Effector memory CD4-positive, alpha-beta T cell (primary cell): ENCODE measurements at places on chromosomes 4 and X.

DNA sequence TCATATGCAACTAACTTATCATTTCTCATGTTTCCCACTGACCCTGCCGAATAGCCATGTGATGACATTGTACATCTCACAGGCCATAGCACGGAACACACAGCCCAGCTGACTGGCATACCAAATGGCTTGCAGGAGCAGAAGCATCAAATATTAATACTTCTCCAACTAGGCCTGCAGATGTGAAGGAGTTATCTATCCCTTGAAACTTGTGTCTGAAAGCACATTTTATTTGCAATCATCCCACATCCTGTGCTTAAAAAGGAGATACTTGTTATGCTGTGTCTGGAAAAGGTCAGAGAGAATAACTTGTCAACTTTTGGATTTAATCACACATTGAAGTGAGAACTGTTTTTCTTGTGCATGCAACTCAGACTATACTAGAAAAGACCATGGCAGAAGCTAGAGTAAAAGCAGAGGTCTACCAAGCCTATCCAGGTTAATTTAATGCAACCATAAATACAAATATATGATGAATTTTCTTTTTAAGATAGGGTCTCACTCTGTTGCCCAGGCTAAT, 100.4 kb downstream of the IRF2 start:
- no peak for DNase-seq
- H3K27me3 ChIP-seq, result no peaks in the 10 kb centered on the region
- H3K36me3 ChIP-seq, result no peaks in the 10 kb centered on the region
- H3K4me1 ChIP-seq, result no peaks in the 10 kb centered on the region
- no peak overlapping the region for H3K4me3 ChIP-seq

DNA sequence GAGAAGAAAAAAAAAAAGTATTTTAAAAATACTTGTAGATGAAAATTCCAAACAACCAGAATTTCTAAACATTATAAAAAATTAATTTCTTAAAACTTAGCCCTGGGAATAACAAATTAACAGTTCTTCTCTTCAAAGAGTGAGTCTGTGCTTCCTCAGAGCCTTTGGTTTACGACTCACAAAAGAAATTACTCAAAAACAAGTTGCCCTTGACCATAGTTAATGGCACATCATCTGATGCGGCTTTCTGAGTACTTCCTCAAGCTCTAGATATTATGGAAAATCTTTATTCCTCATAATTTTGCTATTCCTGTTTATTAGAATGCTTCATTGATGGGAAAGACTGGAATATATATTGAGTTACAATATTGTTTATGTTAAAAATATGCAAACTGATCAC, 23.7 kb downstream of the TAPT1 start:
- no peaks in the 10 kb centered on the region for H3K27me3 ChIP-seq
- no peaks in the 10 kb centered on the region for H3K36me3 ChIP-seq
- no peak overlapping the region for H3K27ac ChIP-seq
- no peak overlapping the region for H3K4me3 ChIP-seq
- no peak for DNase-seq
- peaks cover 3% of the 10 kb centered on the region for H3K4me1 ChIP-seq

- no peak overlapping the region for H3K27ac ChIP-seq
- DNase-seq, result no peak
- H3K27me3 ChIP-seq, result no peaks in the 10 kb centered on the region
- no peaks in the 10 kb centered on the region for H3K36me3 ChIP-seq
These were observed 2370.7 kb downstream of the PCDH7 start for GRCh38 chr4:33090910-33091309.

GRCh38 chrX:15976396-15976795, 121.8 kb upstream of the AP1S2 start:
- no peaks in the 10 kb centered on the region for H3K4me1 ChIP-seq
- no peak overlapping the region for H3K4me3 ChIP-seq
- no peak overlapping the region for H3K27ac ChIP-seq
- H3K27me3 ChIP-seq, result no peaks in the 10 kb centered on the region
- DNase-seq, result no peak

DNA sequence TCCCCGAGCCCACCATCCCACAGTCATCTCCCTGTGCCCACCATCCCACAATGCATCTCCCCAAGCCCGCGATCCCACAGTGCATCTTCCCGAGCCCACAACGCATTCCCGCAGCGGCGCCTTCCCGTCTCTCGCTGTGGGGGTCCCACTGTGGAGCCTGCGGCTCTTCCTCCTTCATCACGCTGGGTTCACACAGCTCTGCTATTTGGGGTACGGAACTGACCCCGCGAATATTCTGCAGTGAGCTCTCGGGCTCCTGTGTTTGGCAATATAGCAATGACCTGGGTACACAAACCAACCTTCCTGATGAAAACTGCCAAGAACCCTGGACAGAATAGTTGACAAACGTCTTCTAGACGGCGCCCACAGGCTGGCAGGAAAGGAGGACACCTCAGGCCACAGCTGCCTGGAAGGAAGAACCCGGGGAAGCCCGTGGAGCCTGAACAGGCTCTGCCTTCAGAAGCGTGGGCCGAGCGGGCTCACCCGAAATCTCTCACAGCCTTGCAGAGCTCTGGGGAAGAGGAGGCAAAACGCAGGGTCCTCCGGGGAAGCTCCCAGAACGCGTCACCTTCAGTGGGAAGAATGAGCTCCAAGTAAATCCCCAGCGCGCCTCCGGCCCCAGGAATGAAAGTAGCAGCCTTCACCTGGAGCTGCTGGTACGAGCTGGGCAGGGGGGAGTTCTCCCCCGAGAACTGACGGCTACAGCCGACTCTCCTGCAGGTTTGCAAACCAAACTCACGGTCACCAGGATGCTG, 22.9 kb downstream of the PPP2R3B start:
- no peak overlapping the region for H3K27ac ChIP-seq
- peaks cover 20% of the 10 kb centered on the region for H3K36me3 ChIP-seq
- H3K4me1 ChIP-seq, result no peaks in the 10 kb centered on the region

DNA sequence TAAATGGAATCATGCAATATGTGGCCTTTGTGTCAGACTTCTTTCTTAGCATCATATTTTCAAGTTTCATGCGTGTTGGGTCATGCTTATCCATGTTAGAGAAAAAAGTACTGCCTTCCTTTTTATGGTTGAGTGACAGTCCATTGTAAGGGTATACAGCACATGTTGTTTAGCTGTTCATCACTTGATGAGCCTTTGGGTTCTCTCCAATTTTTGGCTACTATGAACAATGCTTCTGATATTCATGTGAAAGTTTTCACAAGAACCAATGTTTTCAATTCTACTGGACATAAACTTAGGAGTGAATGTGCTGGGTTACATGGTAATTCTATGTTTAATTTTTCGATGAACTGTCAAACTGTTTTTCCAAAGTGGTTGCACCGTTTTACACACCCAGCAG, 28.1 kb upstream of the LNX1 start:
- no peak overlapping the region for H3K4me3 ChIP-seq
- no peaks in the 10 kb centered on the region for H3K36me3 ChIP-seq
- H3K4me1 ChIP-seq, result no peaks in the 10 kb centered on the region
- H3K27ac ChIP-seq, result no peak overlapping the region
- no peaks in the 10 kb centered on the region for H3K27me3 ChIP-seq

GRCh38 chr4:184292877-184293276, 75.2 kb upstream of the ENPP6 start:
- H3K4me3 ChIP-seq, result no peak overlapping the region
- H3K27ac ChIP-seq, result no peak overlapping the region
- no peaks in the 10 kb centered on the region for H3K27me3 ChIP-seq
- no peaks in the 10 kb centered on the region for H3K36me3 ChIP-seq
- peaks cover 5% of the 10 kb centered on the region for H3K4me1 ChIP-seq

DNA sequence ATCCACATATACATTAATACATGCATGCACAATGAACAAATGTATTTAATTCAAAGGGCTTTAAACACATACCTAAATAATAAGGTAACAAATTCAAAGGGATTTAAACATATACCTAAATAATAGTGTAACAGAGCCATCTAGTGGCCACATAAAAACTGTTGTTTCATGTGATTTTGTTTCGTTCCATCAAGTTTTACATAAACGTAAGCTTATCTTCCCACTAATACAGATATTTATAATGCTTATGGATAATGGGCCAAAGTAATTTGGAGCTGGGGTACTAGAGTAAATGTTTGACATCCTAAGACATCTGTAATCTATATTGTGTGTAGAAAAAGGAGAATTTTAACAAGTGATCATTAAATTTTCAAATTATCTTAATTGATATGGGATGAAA, 82.3 kb downstream of the PRSS12 start:
- no peak overlapping the region for H3K4me3 ChIP-seq
- DNase-seq, result no peak
- H3K36me3 ChIP-seq, result no peaks in the 10 kb centered on the region
- H3K27me3 ChIP-seq, result no peaks in the 10 kb centered on the region
- H3K27ac ChIP-seq, result no peak overlapping the region

GRCh38 chrX:13620207-13620606, 32.7 kb upstream of the TCEANC start:
- no peak overlapping the region for H3K4me3 ChIP-seq
- H3K36me3 ChIP-seq, result no peaks in the 10 kb centered on the region
- H3K27me3 ChIP-seq, result no peaks in the 10 kb centered on the region
- DNase-seq, result no peak

GRCh38 chrX:148903176-148903575, 402.8 kb downstream of the AFF2 start:
- no peaks in the 10 kb centered on the region for H3K27me3 ChIP-seq
- no peaks in the 10 kb centered on the region for H3K36me3 ChIP-seq
- H3K4me1 ChIP-seq, result no peaks in the 10 kb centered on the region
- H3K4me3 ChIP-seq, result no peak overlapping the region
- no peak for DNase-seq
- H3K27ac ChIP-seq, result no peak overlapping the region

DNA sequence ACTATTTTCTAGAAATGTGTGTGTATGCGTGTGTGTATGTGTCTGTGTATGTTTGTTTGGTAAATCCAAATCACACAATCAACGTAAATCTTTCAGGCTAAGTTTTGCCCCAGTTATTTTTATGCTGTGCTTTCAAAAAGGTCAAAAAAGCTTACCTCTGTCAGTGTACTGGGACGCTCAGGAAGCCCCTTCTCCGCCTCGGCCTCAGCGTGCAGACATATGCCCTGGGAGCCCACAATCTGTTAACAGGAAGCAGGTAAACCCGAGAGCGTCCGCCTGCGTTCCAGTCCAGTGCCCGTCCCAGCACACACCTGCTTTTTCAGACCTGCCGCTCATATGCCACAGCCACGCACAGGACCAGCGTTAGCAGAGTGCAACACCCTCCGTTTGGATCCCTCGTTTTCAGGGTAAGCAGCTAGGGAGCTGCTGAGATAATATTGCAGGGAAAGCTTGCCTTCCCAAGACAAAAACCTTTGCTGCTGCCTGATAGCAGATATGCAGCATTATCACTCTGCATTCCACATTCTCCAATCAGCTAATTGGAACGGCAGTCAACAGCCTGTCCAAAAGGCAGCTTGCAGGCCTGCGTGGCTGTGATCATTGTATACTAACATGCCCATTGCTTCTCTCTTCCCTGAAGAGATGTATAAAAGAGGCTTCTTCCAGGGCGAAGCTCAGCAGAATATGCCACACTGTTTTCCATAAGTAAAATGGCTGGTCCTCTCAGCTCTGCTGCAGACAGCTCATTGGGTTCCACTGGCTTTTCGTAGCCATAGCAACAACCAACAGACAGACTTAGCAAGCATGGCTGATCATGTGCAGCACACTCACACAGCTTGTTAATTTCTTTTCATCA, at the start of gene SORBS2:
TSS of gene SORBS2 (minus strand) at position 686 of the 856 bp plus-strand sequence. CDS start 121,623 bp downstream, outside the sequence.
- no peak within 1 kb of the TSS for H3K27ac ChIP-seq
- H3K36me3 ChIP-seq, result no peaks in the 10 kb centered on the region
- H3K4me1 ChIP-seq, result no peaks in the 10 kb centered on the region

DNA sequence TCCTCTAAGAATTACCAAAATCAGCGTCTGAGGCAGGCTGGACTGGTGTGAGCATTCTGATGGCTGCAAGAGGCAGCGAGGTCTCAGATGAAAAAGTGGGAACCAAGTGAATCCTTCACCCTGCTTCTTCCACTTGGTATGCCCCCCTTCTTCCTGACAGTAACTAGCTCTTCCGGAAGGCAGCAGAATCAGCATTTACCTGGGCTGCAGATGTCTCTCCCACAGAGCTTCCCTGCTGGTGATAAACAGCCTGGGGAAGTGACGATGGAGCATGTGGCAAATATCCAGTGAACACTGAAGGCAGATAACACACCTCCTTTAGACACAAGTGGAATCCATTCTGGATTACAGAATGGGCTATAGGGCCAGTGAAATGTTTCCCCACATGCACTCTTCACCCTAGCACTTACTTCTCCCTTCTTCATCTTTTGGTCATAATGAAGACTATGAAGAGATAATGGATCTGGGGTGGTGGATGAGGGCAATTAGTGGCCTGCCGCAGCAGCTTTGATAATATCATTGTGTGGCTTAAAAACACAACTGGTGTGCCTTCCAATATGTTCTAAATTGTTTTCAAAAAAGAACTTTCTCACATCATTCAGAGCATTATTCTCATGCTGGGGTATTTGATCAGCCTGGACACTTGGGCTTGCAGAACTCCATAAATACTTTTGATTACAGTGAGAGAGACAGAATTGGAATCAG, 60.8 kb upstream of the TBC1D9 start:
- H3K4me3 ChIP-seq, result no peak overlapping the region
- no peaks in the 10 kb centered on the region for H3K27me3 ChIP-seq
- no peak for DNase-seq
- no peaks in the 10 kb centered on the region for H3K4me1 ChIP-seq
- no peak overlapping the region for H3K27ac ChIP-seq
- no peaks in the 10 kb centered on the region for H3K36me3 ChIP-seq
